ENCODE measurements at places on chromosomes 6 and 20.

- DNase-seq: no peak
These were observed 144.0 kb downstream of the GJA1 start for GRCh38 chr6:121579478-121579877.

DNA sequence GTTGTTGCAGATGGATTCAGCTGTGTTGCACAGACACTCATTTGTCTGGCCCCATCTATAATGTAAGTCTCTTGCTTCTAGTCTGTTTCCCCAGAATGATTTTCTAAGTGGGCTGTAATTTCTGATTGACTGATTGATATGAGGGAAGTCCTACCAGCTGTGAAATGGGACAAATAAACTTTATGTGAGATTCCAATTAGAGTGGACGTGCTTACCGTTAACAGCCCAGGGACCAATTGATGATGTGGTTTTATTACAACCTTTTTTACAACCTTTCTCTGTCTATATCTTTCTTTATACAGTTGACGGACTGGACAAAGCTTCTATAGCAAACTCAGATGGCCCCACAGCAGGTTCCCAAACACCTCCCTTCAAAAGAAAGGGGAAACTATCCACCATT, 33.9 kb downstream of the PHACTR2 start:
- DNase-seq: no peak

- DNase-seq: no peak
These were observed 97.8 kb upstream of the HDAC2 start for GRCh38 chr6:114068771-114069170.

- peak; percentile 65 for DNase-seq
These were observed 105.9 kb downstream of the MYB start for GRCh38 chr6:135286962-135287538.

GRCh38 chr6:158060455-158061360, 79.0 kb downstream of the SYNJ2 start:
- DNase-seq: no peak

DNA sequence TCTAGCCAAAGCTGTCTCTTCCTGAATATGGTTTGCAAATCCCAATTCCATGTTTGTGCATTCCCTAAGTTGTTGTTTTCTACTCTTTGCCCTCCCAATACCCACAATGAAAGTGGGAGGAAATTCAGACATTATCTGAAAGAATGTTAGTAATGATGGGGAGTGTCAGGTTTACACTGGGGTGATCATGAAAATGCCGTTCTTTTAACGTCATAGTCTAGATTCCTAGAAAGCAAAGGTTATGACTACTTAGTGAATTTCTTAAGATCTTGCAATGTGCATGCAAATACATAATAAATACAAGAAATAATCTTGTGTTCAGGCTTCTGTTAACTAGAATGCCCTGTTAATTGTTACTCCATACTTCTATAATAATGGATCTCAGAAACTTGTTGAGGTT, 101.0 kb downstream of the LCA5 start:
- no peak for DNase-seq

GRCh38 chr6:107965746-107966145, 7.7 kb upstream of the SEC63 start:
- no peak for DNase-seq

GRCh38 chr6:12523726-12524125, 192.8 kb upstream of the PHACTR1 start:
- DNase-seq: no peak
